ENCODE measurements at places on chromosomes 16 and 17.

- DNase-seq: no peak
Measured at GRCh38 chr17:1087381-1088241, 90.7 kb downstream of the TIMM22 start.

DNA sequence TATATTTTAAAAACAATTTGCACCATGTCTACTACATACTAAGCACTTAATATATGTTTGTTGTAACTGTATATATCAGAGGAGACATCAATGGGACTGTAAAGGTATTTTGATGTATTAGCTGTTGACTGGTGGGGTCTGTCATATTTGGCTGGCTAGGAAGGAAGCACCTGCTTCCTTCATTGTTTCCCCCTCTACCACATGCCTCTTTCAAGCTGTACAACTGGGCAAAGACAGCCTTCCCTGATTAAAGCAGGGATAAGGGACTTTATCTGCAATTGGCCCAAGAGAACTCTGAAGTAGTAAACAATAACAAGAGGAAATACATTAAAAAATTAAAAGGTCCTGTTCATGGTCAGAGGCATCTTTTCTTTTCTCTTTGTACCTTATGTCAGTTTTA lies 5.5 kb upstream of the SLFN12L start:
- no peak for DNase-seq

GRCh38 chr16:48231727-48232492 lies 12.2 kb upstream of the LONP2 start:
- DNase-seq: no peak

DNA sequence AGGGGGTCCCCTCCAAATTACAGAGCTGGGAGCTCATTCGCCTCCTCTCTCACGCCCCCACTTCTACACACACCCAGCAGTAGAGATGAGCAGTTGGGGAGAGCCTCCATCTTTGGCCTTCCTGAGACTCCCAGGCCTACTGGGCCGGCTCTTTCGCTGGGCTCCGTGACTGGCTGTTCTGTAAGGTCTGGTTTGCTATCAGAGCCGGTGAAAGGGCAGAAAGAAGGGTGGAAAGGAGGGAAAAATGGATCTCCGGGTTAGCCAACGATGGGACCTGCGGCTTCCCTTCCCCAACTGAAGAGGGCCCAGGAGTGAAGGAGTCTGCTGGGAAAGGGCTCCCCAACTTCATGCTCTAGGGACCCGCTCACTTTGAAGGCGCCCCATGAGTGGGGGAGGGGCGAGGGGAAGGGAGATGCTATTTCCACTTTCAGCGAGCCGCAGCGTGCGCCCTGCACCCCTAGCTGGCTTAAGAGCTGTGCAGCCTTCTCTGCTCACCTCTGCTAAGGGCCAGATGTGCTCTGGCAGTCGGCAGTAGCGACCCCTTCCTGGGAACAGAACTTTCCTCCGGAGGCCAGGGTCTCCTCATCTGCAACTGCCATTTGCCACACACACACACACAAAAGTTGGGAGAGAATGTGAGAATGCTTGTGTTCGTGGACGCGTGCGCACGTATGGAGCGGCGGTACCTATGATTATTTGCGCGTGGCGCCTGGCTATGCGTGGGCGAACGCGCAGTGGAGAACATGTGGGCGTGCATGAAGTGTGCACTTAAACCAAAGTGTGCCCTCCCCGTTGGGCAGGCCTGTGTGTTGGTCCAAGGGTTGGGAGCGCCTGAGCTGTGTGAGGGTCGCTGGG lies 2.9 kb upstream of the FOXF1 start:
- DNase-seq: no peak

DNA sequence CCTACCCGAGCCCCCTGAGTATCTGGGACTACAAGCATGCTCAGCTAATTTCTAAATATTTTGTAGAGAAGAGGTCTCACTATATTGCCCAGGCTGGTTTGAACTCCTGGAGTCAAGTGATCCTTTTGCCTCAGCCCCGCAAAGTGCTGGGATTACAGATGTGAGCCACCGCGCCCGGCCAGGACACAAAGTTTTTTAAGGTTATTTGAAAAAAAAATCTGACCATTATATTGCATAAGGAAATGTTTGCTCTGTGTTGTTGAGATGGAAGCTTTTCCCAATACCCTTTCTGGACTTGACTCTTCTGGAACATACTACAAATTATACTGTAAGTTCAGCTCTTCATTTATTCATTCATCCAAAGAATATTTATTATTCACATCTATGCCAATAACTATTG lies 133.3 kb upstream of the TMEM97 start:
- no peak for DNase-seq

GRCh38 chr17:78912082-78912481 lies 9.1 kb upstream of the CEP295NL start:
- no peak for DNase-seq

- DNase-seq: no peak
Measured at GRCh38 chr16:22770866-22771265, 43.1 kb upstream of the HS3ST2 start.

- DNase-seq: no peak
Measured at GRCh38 chr17:68526548-68526947, 14.3 kb downstream of the PRKAR1A start.

- no peak for DNase-seq
Measured at GRCh38 chr17:27817731-27818130, 17.4 kb upstream of the NOS2 start.

DNA sequence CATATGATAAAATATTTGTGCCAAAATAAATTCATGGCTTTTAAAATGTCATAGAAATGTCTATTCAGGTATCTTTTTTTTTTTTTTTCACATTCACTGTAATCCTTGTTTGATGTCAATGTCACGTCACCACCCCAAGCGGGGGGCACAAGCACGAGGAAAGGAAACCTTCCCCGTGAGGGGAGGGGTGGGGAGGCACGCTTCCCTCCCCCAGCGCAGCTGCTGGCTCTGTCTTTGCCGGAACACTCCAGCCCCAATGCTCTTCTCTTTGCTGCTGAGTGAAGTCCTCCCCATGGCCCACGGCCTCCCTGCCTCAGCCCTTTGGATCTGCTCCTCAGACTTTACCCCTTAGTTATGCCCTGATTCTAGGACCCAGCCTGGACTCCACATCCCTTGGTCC lies 1.5 kb downstream of the SLC35G3 start:
- no peak for DNase-seq

- DNase-seq: no peak
Measured at GRCh38 chr17:74954665-74955421, 17.7 kb downstream of the HID1 start.

DNA sequence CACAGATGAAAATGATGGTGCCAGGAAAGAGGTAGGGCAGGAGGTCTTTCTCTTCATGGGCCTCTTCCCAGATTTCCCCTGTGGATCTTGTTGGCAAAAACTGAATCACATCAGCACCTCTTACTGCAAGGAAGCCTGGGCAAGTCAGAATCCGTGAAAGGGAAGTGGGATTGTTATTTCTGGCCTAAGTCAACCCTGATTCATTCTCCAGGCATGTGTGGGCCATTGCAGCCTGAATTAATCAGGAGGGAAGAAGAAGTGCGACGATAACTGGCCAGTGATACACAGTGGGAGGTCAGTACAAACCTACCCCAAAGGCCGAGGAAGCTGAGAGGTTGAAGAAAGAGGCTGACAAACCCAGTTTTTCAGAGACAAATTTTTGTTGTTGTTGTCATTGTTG lies 17.9 kb upstream of the NSMCE1 start:
- no peak for DNase-seq

- no peak for DNase-seq
Measured at GRCh38 chr17:79793924-79794304, 3.0 kb downstream of the CBX8 start.

DNA sequence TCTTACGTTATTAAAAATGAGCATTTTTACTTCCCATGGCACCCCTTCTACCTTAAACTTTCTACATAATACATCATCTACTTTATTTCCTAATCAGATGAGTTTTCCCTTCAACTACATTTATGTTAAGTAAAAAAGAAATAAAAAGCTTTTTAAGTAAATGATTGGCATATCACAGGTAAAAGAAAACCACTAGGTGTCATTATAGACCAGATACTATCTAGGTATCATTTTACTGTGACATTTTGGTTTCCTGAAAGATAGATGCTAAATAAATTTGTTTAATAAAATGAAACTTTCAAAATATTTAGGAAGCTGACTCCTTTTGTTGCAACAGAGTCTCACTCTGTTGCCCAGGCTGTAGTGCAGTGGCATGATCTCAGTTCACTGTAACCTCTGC lies 3.8 kb upstream of the CMTM1 start:
- DNase-seq: no peak

- DNase-seq: no peak
Measured at GRCh38 chr17:38326996-38327792, 16.6 kb downstream of the GPR179 start.

DNA sequence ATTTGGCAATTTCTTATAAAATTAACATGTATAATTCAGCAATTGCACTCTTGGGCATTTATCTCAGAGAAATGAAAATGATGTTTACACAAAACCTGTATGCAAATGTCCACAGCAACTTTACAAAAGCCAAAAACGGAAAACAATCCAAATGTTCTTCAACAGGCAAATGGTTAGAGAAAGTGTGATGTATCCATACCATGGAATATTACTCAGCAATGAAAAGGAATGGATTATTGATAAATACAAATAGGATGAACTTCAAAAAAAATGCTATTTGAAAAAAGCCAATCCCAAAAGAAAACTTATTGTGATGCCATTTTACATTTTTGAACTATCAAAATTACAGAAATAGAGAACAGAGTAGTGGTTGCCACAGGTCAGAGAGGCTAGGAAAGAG lies 37.2 kb upstream of the ABCA10 start:
- no peak for DNase-seq

DNA sequence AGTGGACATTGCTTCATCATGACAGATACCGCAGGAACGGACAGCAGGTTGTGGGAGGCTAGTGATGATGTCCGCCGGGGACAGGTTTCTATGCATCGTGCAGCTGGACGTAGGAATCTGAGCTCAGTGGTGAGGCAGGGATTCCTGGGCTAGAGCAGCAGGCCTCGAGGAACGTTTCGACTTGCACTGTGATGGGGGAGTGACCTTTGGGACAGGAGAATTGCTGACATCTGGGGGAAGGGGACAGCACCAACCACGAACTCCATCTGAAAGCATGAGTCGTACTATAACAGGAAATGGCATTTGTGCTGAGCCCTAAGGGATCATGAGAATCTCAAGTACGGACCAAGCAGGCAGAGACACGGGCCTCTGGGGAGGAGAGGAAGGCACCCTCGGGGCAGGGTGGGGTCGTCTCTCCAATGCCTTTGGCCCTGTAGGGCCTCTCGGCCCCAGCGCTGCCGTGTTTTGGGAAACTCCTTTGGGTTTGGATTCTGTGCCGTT lies 65.8 kb upstream of the ENDOV start:
- no peak for DNase-seq

GRCh38 chr17:323181-323580 lies 29.4 kb downstream of the RPH3AL start:
- no peak for DNase-seq

GRCh38 chr17:5780476-5780875 lies 196.2 kb upstream of the NLRP1 start:
- no peak for DNase-seq

DNA sequence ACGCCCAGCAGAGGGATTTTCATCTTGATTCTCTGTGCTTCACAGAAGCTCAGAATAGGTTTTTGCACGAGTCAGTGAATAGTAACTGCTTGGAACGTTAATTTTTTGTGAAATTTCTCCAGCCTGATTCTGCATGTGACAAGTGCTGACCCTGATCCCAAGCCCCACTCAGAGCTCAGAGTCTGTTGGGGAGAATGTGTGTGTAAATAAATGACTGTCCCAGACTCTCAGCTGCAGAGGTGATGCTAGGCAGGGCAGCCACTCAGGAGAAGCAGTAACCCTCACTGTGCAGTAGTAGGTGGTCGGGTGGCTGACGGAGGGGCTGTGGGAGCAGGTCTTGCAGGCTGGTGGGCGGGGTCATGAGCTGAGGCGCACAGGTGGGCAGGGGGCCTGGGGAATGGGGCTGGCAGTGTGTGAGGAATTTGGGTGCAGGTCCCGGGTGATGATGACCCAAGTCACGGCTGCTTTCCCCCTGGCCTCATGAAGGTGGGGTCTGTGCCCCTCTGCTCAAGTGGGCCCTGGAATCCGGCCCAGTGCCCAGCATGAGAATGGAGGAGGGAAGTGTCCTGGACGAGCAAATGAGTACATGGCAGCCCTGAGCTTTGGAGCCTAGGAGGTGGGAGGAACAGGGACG lies 16.3 kb upstream of the FOXK2 start:
- DNase-seq: no peak

GRCh38 chr17:49078248-49078647 lies 54.3 kb upstream of the B4GALNT2 start:
- DNase-seq: no peak

- no peak for DNase-seq
Measured at GRCh38 chr17:12509801-12510200, 155.9 kb upstream of the MYOCD start.

- DNase-seq: no peak
Measured at GRCh38 chr17:37327341-37328090, 48.3 kb upstream of the C17orf78 start.

GRCh38 chr17:75457047-75457654 lies 716 bp downstream of the TMEM94 start:
- DNase-seq: peak; percentile 57

DNA sequence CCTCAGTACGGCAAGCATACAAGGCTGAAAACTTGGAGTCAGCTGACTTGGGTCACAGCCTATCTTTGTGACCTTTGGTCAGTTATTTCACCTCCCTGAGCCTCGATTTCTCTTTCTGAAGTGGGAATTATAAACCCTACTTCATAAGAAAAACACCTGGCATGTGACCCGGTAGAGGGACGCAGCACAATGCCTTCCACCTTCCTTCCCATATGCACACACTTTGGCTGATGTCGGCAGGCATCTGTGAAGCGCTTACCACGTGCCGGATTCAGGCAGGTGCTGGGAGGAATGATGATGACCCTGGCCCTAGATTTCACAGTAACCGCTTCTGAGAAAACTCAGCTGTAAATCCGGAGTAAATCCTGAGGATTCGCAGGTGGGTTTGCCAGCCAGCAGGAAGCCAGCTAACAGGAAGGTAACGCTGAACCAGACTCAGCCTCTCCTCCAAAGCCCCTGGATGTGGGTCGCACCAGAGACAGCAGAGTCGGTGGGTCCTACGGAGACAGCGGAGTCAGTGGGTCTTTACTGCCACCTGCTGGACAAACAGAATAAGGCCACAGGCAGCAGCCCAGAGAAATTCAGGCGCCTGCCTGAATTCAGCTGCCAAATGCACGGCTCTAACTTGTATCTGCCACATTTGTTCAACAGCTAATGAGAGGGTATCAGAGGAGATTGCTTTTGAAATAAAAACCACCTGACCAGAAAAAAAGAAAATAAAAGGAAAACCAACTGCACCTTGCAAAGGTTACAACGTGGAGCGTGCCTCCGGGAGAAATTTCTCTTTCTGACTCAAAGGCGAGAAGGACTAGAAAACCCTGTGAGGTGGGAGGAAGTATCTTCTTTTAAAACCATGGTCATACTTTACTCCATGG lies 16.6 kb downstream of the COPRS start:
- peak; percentile 28 for DNase-seq

GRCh38 chr17:35900708-35901480 lies 20.7 kb upstream of the CCL5 start:
- DNase-seq: no peak
